ENCODE measurements at places on chromosomes 7 and 10.

GRCh38 chr10:48576501-48576900, 28.4 kb downstream of the ARHGAP22 start:
- DNase-seq, result no peak

DNA sequence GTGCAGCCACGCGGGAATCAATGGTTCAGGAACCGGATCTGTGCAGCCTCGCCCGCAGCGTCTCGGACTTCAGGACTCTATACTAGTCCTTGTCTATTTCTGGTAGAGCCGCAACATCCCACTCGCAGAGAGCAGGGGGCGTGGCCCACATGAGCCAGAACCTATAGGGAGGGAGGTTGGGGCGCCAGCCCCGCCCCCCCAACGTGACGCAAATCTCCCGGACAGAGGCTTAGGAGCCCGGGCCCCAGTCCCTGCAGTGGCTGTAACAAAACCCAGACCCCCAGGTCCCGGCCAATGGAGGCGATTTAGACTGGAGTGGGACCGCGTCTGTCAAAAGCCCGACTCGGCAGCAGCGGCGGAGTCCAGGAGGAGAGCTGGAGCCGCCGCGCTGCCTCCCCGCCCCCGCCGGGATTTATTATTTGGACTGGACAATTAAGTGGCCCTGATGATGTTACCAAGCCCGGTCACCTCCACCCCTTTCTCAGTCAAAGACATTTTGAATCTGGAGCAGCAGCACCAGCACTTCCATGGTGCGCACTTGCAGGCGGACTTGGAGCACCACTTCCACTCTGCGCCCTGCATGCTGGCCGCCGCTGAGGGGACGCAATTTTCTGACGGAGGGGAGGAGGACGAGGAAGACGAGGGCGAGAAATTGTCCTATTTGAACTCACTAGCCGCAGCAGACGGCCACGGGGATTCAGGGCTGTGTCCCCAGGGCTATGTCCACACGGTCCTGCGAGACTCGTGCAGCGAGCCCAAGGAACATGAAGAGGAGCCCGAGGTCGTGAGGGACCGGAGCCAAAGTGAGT, at the start of gene NKX2-3:
Gene NKX2-3 (plus strand): TSS at position 256 of the 809 bp plus-strand sequence. CDS start 190 bp downstream, at position 446.
- peak; percentile 61 for DNase-seq

DNA sequence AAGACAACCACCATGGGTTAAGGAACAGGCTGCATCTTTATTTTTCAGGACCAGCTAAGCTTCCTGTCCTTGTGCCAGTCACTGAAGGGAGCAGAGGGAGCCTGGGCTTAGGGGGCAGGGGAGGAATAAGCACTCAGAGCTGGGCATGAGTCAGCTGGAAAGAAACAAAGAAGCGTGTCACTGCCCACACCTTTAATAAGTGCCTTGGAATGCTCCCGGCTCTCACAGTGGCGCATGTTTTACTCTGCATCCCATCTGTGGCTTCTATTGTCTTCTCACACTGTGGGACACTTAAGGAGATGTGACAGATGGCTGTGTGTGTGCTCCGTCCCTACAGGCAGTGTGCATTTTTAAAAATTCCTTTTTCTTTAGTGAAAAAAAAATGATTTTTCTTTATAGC, 71.7 kb downstream of the MTURN start:
- no peak for DNase-seq

GRCh38 chr10:21212348-21212747, 313.1 kb downstream of the SKIDA1 start:
- DNase-seq, result no peak

DNA sequence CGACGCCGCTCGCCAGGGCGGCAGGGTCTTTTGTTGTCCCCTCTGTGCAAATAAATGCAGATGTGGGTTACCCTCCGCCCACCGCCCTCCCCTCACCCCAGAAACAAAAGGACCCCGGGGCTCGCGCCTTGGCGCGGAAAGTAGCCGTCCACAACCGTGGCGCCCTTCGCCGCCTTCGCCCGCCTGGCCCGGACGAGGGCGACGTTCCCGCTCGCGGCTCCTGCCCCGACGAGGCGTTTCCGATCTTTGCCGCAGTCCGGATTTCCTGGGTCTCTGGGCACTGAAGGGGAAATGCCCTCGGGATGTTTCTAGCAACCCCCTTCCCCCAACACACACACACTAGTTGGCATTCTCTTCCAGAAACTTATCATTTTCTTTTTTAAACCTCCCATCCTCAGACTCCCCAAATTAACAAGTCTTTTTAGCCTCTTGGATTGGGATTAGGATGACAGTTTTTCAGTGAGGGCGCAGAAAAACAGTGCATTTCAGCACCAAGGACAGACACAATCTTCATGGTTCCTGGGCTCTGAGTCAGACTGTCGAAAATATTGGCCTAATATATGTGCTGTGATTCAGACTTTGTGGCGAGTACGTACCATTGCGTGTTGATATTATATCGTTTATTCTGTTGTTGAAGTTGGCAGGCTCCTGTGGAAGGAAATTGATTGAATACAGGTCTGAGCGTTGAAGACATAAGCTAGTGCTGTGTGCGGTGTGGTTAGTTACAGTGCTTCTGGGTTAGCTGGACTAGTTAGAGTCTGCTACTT, 771 bp downstream of the PHYHIPL start:
- no peak for DNase-seq

DNA sequence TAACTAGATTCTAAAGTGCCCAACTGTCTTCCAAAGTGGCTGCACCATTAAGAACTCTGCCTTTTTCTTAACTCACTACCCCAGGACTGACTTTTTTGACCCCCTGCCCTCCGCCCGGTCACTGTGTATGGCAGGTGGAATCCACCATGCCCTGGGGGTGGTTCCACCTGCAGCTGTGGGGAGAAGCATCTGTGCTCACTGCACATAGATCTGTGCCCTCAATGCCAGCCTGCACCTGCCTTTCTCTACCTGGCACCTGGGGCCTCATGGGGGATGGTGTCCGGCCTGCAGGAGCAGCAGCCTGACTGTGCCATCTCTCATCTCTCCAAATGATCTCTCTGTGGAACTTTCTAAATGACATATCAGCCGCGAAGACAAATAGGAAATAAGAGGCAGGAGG, 353.5 kb downstream of the PAXIP1 start:
- no peak for DNase-seq

GRCh38 chr7:139571651-139572050, 48.2 kb downstream of the CLEC2L start:
- DNase-seq, result no peak

- no peak for DNase-seq
These were observed 6.9 kb upstream of the ZKSCAN1 start for GRCh38 chr7:100008525-100008924.

DNA sequence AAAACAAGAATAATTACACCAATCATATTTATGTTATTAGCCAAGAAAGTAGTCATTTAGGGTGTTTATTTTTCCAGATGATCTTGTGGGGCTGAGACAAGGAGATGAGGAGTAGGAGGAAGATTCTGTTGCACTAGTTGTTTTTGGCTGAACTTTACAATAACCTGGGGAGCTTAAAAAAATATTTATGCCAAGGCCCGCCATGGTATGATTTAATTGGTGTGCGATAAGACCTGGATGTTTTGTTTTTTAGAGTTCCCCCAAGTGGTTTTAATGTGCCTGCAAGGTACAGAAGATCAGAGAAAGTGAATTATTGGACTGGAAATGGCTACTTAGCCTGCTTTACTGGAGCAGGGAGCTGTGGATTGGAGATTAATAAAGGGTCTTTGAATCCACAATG, 7.1 kb upstream of the ZNF282 start:
- DNase-seq, result no peak

GRCh38 chr10:25072786-25073185, 56.4 kb downstream of the THNSL1 start:
- no peak for DNase-seq

- no peak for DNase-seq
These were observed 488.5 kb downstream of the MDFIC start for GRCh38 chr7:115410434-115410820.

DNA sequence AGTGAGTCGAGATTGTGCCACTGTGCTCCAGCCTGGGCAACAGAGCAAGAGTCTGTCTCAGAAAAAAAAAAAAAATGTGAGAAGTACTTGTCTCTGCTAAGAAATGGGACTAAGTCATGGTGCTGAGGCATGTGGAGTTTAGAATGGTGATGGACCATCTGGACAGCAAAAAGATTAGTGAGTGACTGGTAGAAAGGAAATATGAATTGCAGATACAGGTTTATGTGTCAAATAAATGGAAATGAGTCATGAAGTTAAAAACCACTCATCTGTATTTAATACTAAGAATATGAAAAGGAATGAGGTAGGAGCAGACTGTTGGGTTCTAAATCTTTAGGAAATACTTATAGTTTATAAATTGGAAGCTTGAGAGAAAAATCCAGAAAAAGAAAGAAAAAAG, 625.7 kb upstream of the ANKRD30A start:
- DNase-seq, result no peak

DNA sequence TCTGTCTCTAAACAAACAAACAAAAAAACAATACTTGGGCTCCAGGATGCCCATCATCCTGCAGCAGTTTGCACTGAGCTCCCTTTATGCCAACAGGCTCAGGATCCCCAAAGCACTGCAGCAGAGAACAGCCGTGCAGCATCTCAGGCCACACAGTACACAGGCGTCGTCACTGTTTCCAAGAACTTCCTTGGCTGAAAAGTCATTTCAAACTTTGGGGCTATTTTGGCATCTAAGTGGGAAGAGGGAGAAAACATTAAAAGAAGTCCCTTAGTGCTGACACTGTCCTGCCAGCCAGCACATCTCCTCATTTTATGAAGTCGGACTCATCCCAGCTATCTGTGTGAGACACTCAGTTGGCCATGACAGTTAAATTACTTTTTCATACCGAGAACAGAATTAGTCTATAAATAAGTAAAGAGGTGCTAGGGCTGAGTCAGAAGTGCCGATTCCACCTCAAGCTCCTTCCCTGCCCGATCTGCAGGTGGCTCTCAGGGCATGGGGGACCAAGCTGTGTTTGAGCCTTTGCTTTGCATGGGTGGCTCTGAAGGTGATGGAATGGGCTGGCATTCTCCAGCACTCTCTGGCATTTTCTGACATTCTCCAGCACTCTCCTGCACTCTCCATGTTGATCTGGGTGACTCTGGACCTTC, 68.5 kb downstream of the PTPRN2 start:
- DNase-seq, result no peak

- DNase-seq, result no peak
These were observed 170.9 kb upstream of the INHBA start for GRCh38 chr7:41873741-41874140.

DNA sequence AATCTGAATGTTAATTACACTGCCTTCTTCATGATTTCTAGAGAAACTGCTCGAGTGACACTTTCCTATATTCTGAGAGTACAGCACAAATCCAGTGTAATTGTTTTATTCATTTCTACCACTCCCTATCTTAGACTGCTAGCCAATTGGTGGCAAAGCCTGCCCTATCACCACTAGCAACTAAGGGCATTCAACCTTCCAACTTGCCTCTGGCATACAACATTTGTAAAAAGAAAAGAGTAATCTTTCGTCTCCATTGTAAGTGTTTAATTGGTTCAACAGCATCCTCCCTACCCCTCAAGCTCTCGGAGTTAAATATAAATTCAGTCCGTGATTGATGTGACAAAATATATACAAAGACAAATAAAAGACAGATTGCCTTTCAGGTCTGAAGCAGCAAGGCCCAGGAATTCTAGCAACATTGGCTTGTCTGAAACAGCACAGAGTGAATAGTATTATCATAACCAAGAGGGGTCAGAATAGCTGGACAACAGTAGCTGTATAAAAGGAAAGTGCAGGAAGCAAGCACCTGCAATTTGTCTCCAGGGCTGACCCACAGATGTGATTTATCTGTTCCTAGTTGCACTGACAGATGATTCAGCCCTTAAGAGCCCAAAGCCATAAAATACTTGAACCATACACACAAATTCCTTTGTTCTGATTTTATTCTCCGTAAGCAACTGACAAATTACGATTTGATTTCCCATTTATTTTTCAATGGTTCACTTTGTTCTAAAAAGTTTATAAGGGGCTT, 47.6 kb upstream of the ANKRD1 start:
- no peak for DNase-seq

GRCh38 chr7:115952832-115953231, 77.7 kb downstream of the TFEC start:
- DNase-seq, result no peak

DNA sequence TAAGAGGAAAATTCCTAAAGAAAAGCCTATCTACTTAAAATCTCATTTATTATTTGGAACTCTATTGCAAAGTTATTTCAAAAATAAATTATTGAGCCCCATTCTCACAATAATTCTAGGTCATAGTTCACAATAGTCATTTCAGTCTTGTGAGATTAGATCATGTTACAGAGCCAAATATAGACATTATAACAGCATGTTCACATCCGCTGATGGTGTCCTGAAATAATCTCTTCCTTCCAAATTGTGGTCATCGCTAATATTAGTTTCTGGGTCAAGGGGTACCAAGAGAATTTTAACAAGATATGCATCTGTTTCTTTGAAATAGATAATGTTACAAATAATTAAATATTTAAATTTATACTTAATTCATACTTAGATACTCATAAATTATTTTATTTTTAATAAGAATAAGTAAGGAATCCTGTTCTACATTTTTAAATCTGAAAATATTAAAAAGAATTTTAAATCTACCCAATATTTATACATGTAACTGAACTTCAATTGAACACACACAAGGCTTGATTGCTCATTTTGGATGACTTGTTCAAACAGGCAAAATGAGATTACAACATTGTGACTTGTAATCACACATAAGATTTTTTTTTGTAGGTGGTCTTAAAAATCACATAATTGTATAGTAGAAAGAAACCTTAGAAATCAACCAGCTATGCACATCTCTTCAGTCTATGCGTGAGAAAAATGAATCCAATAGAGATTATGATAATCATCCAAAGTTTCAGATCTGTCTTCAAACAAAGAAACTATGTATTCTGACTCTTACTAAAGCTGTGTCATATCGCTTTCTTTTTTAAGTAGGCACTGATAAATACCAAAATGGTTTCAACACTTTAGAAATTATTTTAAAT, 13.1 kb downstream of the GNAT3 start:
- DNase-seq, result no peak

All from left cardiac atrium (tissue), 4 donors.